ENCODE measurements at places on chromosomes 6 and 20.

DNA sequence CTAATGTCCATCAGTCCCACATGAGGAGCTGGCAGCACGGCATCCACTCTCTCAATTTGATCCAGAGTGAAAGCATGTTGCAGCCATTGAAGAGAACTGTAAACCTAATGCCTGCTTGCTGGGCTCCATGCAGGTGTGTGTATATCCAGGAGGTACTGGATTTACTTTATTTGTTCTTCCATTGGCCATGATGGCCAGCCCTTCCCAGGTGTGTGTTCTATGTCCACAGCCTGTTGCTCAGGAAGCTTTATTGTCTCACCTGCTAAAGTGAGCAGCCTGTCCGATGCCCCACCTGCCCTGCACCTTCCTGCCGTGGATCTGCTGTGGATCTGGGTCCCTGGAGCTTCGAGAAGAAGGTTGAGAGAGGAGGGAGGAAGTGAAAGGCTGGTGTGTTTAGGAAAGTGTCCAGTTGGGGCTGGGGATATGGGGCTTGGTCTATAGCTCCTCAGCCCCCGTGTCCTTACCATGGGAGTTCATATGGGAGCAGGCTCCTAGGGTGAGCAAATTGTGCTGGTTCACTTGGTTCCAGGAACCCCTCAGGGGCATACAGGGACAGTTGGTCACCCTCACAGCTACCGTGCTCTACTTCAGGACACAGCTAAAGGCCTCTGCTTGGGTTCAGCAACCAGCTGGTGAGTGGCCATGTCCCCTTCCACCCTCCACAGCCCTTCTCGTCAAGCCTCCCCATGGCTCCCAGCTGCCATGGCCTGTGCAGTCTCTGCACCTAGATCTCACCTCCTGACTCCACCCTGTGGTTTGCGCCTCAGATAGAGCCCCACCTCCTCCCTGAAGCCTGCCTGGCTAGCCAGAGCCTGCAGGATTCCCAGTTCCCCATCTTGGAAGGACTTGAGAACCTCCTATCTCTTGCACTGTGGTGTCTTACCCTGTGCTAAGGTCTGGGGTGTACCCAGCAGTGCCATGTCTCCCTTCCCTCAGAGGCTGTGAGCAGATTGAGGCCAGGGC is 12.7 kb downstream of the TREML2 start:
- no peak for DNase-seq

DNA sequence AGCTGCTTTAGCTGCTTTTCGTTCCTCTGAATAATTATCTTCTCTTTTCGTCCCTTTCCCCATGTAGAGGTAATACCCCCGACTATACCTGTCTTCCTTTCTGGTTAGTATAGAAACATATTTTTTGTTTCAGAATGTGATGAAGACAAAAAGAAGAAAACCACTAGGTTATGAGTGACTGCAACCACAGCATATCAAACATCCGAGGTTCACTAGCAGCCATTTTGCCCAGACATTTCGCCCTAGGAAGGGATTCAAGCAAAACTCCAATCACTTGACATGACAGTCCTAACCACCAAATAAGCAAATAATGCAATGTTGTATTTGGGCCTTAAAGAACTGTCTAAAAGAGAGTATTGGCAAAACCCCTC is 9.4 kb downstream of the SNX5 start:
- DNase-seq: no peak

GRCh38 chr6:5082487-5083306 is 2.4 kb upstream of the PPP1R3G start:
- peak; percentile 87 for DNase-seq

- peak; percentile 35 for DNase-seq
Observed at GRCh38 chr6:47135772-47136171, 93.6 kb upstream of the ADGRF1 start.

DNA sequence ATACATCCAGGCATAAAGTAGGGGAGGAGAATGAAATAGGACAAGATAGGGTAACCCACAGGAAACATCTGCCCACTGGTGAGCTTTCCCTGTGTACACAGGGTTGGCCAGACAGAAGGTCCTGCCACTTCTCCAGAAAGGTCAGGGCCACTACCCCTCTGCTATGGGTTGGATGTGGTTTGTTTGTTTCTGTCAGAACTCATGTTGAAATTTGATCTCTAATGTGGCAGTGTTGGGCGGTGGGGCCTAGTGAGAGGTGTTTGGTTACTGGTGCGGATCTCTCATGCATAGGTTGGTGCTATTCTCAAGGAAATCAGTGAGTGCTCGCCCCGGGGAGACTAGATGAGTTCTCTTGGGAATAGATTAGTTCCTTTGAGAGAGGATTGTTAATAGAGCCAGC is 15.6 kb upstream of the MAS1 start:
- DNase-seq: no peak

DNA sequence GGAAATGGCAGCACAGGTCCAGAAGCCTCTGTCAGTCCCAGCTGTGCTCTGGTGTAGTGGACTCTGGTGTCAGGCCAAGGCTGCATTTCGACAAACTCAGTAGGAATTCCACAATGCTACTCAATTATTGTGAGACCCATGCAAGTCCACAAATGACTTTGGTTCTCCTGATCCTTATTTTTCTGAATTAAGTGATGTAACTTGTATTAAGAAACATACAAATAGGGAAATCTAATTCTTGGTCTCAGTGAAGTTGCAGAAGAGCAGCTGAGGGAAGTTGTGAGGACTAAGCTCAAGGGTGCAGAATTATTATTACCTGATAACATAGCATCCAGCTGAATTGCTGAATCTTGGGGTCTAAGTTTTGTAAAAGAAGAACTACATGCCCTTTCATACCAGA is 116.8 kb downstream of the MAFB start:
- no peak for DNase-seq

- DNase-seq: no peak
Observed at GRCh38 chr6:654136-654535, 2.8 kb downstream of the HUS1B start.

GRCh38 chr6:21751608-21752007 is 158.1 kb downstream of the SOX4 start:
- no peak for DNase-seq

DNA sequence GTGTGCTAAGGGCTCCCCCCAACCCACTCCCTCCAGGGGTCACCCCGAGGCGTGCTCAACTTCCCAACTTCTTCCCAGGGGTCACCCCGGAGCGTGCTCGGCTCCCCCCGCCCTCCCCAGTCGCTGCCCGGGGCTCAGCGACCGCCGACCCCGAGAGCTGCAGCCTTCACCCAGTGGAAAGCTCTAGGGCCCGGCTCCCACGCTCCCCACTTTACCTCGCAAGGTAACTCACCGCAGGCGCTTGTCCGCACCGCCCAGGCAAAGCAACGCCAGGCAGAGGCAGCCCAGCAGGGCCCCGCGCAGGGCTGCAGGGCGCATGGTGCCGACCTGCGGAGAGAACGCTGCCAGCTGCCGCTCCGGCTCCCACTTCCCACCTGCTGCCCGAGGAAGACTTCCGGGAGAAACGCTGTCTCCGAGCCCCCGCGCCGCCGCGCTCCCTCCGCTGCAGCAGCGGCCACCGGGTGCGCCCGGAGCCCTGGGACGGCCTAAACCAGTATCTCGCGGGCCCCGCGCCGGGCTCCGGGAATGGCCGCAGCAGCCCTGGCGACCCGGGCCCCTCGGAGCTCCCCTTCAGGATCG is 396 bp downstream of the RNASET2 start:
- no peak for DNase-seq

DNA sequence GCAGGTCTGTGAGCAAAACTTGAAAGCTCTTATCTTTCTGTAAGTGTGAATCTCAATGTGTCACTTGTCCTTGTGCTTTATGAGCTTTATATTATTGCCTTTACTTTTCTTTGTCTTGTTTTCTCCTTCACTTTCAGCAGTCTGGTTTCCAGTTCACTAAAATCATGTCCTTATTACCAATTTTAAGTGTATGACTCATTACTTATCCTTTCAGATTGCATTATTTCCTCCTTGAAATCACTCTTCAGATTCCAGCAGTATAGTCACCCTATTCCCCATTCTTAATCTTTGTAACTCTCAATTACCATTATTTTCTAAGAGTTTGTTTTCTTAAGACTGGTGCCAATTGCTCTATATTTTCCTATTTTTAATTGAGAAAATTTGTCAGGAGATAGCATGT is 117.4 kb upstream of the GRIK2 start:
- DNase-seq: no peak

DNA sequence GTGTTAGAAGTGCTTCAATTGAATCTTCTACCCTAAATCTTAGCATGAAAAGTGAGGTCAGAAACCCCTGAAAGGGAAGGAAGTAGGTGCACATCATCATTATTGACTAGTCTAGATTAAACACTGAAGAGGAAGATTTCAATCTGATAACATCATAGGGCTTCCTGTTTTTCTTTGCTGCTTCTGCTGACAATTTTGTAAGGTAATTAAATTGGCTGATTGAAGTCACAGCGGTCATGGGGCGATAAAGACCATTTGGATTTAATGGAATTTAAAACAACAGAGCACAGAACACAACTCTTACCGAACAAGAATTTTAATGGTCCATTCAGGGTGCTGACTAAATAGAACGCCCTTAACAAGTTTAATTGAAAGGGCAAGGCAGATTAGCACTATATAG is 11.3 kb downstream of the GRIK2 start:
- DNase-seq: no peak

DNA sequence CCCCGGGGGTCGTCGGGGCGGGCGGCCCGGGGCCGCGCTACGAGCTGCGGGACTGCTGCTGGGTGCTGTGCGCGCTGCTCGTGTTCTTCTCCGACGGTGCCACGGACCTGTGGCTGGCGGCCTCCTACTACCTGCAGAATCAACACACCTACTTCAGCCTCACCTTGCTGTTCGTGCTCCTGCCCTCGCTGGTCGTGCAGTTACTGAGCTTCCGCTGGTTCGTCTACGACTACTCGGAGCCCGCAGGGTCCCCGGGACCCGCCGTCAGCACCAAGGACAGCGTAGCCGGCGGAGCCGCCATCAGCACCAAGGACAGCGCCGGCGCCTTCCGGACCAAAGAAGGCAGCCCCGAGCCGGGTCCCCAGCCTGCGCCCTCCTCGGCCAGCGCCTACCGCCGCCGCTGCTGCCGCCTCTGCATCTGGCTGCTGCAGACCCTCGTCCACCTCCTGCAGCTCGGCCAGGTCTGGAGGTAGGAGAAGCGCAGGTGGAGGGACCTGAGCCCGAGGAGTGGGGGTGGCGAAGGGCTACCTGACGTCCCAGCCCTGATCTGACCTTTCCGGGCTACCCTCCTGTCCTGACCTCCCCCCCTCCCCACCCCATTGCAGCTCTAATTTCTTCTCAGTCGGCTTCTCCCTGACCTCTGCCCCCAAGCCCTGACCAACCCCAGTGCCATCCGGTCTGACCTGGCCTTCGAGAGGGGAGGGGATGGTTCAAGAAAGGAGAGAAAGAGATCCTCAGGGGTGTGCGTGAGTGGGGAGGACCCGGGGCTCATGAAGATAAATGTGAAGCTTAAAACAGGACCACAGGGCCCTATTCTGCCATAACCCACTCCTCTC is 558 bp downstream of the XKR7 start:
- DNase-seq: peak; percentile 80
